ENCODE measurements at places on chromosomes 2 and 18. TPM values are rescaled to one million over a fixed set of nuclear protein-coding genes. Genes with fewer than 3 reads are reported as not detected.
A peak's percentile ranks its signal among the peaks of the same experiment; 100 is the strongest.

DSG1 gene
- polyA plus RNA-seq: not detected

SIX3 gene
- polyA plus RNA-seq: not detected

WNT10A gene
- polyA plus RNA-seq: not detected

DNA sequence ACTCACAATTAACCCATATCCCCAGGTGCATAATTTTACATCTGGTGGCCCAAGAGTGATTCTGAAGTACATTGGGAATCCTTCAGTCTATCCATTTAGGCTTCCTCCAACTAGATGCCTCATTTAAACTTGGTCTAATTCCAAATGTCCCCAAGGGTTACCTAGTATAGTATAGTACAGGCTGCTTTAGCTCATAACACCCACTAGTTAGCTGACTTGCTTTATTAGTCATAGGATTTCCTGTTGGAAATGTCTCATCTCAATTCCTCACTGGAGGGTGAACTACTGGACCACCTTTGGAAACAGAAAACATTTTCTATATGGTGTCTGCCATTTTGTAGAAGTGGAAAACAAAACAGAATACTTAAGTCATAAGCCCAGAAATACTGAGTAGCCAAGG lies 202.5 kb upstream of the SESTD1 start:
- H3K36me3 ChIP-seq: no peaks in the 10 kb centered on the region
- H3K4me1 ChIP-seq: no peaks in the 10 kb centered on the region
- H3K27me3 ChIP-seq: no peaks in the 10 kb centered on the region
- no peak overlapping the region for H3K27ac ChIP-seq

DNA sequence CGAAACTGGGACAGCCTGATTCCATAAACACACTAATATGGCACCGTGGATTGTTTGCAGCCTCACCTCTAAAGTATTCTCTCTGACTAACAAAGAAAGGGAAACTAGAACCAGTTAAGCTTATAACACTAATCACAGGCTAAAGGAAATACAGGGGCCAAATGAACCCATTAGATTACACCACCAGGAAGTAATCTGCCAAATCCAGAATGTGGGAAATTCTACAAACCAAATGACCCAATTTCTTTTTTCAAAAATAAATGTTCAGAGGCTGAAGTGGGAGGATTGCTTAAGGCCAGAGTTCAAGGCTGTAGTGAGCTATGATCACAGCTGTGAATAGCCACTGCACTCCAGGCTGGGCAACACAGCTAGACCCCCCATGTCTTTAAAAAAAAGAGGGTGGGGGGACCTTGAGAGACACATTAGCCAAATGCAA lies 1.5 kb upstream of the MPPE1 start:
- no peak overlapping the region for H3K4me3 ChIP-seq
- H3K27me3 ChIP-seq: no peaks in the 10 kb centered on the region
- H3K27ac ChIP-seq: peak overlapping the region; percentile 62
- H3K36me3 ChIP-seq: no peaks in the 10 kb centered on the region
- H3K4me1 ChIP-seq: no peaks in the 10 kb centered on the region

All from aorta (tissue), 5 donors.